ENCODE measurements at places on chromosomes 5 and 9.
A peak's percentile ranks its signal among the peaks of the same experiment; 100 is the strongest.

GRCh38 chr9:70457235-70457634 lies 42.8 kb upstream of the KLF9 start:
- no peak for DNase-seq

- DNase-seq, result no peak
Observed at GRCh38 chr5:75331-76320, 16.3 kb upstream of the PLEKHG4B start.

GRCh38 chr5:177300236-177300880 lies 3.2 kb downstream of the RAB24 start:
- DNase-seq, result no peak

DNA sequence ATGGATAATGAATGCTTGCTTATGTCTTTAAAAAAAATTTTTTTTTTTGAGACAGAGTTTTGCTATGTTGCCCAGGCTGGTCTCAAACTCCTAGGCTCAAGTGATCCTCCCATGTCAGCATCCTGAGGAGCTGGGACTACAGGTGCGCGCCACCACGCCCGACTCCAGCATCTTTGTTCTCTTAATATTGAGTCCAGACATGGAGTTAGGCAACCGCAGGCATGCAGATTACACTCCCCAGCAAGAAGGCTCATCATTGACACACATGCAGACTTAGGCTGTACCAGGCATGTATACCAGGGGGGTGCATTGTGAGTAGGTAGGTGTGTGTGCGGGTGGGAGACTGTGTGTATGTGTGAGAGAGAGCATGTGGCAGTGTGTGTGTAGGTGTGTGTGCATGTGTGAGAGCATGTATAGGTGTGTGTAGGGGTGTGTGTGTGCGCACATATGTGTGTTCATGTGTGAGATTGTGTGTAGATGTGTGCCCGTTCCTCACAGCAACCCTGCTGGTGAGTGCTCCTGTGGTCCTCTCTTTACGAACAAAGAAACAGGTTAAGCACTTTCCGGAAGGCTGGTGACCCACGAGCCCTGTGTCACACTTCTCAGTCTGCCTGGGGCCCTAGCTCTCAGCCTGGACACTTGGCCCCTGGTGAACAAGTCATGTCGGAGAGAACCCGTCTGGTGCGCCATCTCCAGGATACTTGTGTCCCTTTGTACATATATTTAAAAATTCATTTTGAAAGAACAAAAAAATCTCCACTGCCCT lies 6.2 kb downstream of the OBP2B start:
- no peak for DNase-seq

- no peak for DNase-seq
Observed at GRCh38 chr9:77926371-77926878, 105.2 kb downstream of the GNAQ start.

DNA sequence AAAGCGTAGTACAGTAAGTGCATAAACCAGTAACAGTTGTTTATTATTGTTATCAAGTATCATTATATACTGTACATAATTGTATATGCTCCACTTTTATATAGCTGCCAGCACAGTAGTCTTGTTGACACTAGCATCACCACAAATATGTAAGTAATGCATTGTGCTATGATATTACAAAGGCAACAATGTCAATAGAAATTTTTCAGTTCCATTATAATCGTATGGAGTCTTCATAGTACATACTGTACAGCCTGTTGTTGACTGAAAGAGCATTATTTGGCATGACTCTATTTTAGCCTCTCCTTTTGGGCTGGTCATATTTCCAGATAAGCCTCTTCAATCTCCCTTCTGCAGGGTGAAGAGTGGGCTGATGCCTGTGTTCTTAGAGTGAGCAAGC lies 40.4 kb downstream of the CFAP95 start:
- DNase-seq, result no peak

- DNase-seq, result no peak
Observed at GRCh38 chr5:54679686-54680085, 162.1 kb downstream of the SNX18 start.

- DNase-seq, result no peak
Observed at GRCh38 chr5:29379619-29380018, 1813.9 kb upstream of the CDH6 start.

DNA sequence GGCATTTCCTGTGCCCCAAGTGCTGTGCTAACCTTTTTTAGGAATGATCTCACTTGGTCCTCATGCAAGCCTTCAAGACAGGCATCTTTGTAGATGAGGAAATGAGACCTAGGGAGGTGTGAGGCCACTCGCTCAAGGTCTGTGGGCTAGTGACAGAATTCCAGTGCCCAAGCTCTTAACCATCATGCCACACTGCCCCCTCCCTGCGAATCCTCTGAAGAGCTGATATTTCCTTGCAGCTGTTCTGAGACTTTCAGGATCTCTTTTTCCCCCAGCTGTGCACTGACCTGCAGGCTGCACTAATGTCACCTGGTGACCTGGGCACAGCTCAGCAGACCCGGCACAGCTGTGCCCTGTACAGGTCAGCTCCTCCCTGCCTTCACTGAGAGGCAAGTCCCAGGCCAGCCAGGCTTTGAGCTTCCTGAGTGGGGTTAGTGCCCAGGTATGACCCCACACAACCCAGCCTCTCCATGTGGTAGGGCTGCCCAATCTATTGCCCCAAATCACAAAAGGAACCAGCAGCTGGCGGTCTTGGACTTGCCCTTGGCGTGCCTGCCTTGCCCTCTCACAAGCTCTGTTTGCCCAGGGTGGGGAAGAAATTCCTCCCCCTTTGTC lies 32.7 kb downstream of the MORN5 start:
- no peak for DNase-seq

DNA sequence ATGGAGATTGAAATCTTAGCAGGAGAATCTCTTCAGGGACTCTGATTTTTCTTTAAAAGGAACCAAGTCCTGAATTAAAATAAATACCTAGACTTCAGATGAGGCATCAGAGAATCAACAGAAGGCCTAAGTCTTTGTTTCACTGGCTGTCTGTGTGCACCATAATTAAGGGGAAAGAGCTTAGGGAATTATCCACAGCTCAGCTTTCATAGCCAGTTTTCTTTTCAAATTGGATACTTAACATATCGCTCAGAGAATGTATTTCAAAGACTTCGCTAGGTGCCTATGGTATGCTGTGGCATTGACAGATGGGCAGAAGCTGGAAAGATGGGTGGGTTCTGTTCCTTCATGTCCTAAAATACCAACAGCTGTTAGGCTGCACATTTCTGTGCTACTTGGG lies 325.8 kb downstream of the TMEM38B start:
- DNase-seq, result no peak

GRCh38 chr5:74337254-74337983 lies 303.1 kb downstream of the ENC1 start:
- DNase-seq, result no peak

- DNase-seq, result no peak
Observed at GRCh38 chr9:79945495-79945894, 373.7 kb downstream of the TLE4 start.

GRCh38 chr5:156922207-156922792 lies 40.7 kb downstream of the TIMD4 start:
- DNase-seq, result no peak

DNA sequence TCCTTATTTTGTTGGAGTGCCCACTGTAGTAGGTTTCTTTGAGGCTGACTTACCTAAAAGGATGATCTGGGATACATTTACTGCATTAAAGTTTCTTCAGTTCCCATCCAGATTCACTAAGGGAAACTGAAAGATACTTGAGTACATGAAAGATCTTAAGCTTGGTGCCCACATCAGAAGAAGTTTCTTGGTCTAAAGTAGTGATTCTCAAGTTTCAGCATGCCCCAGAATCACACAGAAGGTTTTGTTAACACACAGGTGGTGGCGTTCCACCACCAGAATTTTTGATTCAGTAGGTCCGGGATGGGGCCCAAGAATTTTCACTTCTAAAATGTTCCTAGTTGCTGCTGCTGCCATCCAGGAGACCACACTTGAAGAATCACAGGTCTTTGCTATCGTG lies 171.0 kb downstream of the ZNF462 start:
- no peak for DNase-seq

GRCh38 chr9:20178197-20178596 lies 389.4 kb upstream of the SLC24A2 start:
- no peak for DNase-seq

DNA sequence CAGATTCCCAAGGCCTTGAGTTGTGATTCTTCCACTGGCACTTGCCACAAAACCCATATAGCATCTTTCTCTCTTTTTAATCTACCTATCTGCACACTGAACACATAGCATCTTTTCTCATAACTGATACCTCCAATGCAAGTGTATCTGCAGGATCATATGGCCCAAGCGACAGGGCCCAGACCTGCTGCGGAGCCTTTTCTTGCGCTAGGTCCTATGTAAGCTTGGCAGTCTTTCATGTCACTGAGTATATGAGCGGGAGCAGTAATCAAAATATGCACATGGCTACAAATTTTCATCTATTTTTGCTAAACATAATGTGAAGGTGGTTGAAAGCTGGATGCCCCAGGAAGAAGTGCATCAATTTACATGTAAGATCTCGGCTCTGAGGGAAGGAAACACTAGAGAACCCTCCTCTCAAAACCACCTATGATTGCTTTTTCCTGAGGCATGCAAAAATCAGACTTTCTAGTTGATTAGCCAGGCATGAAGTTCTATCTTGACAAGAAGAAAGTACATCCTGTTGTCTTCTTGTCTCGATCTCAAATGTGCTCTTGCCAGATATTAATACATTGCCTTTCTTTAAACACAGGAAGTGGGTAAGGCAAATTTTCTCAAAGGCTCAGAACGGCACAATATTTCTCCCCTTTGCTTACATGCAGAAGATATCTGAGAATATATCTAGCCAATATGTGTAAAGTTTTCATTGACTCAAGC lies 26.9 kb upstream of the CEMIP2 start:
- no peak for DNase-seq

DNA sequence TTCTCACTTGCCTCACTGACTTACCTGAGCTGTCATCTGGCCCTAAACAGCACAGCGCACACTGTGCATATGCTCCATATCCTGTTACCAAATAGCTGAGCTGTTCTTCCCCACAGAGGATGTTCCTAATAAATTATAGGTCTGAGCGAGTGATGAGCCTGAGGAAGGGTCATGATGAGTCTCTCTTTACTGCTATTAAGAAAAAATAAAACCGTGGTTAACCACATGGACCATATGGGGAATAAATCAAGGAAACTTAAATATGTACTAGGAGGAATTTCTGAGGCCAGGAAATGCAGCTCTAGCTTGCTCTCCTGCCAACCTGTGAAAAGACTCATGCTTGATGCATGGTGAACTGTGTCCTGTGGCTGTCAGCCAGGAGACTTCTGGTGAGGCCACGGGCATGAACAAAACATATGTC lies 424.8 kb upstream of the DMAC1 start:
- DNase-seq, result no peak

GRCh38 chr5:135218790-135219568 lies 180.1 kb downstream of the MACROH2A1 start:
- no peak for DNase-seq

DNA sequence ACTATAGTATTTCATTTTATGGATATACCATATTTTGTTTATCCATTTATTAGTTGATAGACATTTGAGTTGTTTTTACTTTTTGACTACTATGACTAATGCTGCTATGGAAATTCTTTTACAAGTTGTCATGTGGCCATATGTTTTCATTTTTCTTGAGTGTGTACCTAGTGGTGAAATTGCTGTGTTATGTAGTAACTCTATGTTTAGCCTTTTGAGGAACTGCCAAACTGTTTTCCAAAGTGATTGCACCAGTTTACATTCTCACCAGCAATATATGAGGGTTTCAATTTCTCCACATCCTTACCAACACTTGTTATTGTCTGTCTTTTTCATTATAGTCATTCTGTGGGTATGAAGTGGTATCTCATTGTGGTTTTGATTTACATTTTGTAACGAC lies 75.4 kb downstream of the GRIA1 start:
- DNase-seq, result no peak

DNA sequence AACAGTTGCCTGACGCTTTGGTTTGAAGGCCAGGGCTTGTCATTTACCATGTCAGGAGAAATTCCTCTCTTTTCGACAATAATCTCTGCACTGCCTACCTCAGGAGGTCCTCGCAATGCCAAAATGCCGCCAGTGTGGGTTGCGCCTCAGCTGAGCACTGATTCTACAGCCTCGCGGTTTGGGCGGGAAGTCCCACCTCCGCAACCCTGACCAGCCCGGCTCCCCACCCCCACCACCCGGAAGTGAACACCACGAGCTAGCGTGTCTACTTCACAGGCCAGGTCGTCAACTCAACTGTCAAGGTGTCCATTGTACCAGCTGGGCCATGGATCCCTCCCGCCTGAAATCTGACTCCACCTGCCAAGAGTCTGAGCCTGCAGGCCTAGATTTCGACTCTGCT lies at the start of gene TPD52L3:
Gene TPD52L3 (plus strand): TSS at position 273 of the 400 bp plus-strand sequence. CDS start 221 bp downstream, outside the sequence.
- no peak for DNase-seq

- peak; percentile 24 for DNase-seq
Observed at GRCh38 chr5:125348936-125349831, 602.7 kb upstream of the ZNF608 start.

- no peak for DNase-seq
Observed at GRCh38 chr5:40165789-40166728, 513.7 kb upstream of the PTGER4 start.

GRCh38 chr9:71936066-71936465 lies 24.6 kb downstream of the C9orf85 start:
- DNase-seq, result no peak

DNA sequence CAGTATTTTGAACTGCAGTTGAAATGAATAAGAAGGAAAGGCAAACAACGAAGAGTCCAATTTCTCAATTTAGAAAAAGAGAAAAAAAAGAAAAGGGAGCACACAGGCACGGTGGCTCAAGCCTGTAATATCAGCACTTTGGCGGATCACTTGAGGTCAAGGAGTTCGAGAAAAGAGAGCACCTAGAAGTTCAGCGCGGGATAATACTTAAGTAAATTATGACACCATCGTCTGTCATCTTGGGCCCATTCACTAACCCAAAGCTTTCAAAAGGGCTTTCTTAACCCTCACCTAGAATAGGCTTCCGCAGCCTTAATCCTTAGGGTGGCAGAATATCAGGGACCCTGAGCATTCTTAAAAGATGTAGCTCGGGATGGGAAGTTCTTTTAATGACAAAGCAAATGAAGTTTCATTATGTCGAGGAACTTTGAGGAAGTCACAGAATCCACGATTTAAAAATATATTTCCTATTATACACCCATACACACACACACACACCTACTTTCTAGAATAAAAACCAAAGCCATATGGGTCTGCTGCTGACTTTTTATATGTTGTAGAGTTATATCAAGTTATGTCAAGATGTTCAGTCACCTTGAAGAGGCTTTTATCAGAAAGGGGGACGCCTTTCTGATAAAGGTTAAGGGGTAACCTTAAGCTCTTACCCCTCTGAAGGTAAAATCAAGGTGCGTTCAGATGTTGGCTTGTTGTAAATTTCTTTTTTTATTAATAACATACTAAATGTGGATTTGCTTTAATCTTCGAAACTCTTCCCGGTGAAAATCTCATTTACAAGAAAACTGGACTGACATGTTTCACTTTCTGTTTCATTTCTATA lies 602 bp upstream of the CD274 start:
- DNase-seq, result no peak

All from NCI-H345 (cell line).